NCI-H1048 (cell line): ENCODE measurements at places on chromosomes 16 and 17.

DNA sequence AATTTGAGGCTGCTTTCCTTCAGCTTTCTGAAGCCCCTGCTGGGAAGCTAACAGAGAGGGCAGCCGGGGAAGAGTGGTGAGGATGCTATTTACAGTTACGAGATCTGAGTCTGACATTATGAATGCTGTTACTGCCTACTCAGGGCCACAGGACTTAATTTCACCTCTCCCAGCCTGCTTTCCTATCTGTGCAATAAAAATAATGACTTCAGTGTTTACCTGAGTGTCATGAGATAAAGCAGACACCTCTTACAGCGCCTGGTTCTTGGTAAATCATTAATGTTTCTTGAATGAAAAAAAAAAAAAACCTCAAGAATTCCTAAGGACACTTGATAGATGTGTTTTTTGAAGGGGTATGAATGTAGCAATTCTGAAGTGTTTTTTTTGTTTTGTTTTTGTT is 24.2 kb upstream of the CPHXL start:
- DNase-seq = no peak

- no peak for DNase-seq
Measured at GRCh38 chr17:64074704-64075426, 54.4 kb upstream of the ICAM2 start.

DNA sequence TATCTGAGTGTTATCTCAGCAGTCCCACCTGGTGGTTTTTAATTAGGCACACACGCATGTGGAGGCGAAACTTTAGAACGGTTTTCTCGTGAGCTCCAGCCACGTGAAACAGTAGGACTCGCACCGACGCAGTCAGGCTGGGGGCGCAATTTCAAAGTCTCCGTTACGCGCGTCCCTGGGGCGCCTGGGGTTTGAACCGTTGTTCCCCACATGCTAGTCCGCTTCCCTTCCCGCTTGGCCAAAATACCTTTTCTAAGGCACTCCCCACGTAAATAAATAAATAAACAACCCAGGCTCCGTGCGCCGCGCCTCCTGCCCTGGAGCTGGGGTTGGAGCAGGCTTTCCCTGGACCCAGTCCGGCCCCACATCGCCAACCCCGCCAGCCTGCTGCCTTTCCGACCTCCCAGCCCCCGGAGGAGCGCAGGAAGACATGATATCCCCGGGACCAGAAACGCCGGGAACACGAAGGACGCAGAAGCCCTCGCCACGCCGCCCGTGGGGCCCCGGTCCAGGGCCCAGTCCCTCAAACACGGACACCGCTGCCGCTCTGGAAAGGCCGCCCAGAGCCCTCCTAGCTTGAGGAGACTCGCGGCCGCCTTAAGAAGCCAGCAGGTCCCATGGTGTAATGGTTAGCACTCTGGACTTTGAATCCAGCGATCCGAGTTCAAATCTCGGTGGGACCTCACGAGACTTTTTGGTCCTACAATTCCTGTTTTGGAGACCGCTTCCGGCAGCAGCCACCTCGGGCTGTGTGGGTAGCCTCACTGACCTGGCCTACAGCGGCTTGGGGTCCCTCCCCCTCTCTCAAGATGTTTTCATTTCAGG is 18.2 kb downstream of the GNGT2 start:
- peak; percentile 45 for DNase-seq

DNA sequence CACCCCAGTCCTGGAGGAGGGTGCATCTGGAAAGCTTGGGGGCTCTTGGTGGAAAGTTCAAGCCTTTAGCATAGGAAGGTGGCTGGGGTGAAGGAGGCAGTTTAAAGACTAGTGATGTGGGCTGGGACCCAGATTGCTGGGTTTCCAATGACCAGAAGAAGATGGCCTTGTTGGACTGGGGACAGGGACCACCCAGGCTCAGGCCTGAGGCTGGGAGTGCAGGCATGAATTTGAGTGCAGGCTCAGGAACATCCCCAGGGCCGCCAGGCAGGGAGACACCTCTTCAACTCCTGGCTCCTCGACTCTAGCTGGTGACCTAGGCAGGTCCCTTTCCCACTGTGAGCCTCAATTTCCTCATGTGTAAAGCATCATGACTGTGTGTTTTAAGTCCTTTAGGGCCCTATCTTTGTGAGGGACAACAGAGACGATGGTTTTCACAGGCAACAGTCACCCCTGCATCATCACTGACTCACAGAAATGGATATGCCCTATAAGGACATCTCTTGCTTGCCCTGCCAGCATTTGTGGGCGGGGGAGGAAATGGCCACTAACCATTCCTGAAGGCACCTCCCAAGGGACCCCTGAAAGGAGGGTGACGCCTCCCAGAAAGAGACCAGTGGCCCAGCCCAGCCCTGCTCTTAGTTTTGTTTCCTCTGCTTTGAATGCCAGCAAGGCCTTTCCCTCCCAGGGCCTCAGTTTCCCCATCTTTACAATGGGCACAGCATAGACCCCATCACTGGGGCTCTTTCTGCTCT is 11.1 kb downstream of the NLRC5 start:
- no peak for DNase-seq
